ENCODE measurements at places on chromosomes 2 and 18.
A peak's percentile ranks its signal among the peaks of the same experiment; 100 is the strongest.

DNA sequence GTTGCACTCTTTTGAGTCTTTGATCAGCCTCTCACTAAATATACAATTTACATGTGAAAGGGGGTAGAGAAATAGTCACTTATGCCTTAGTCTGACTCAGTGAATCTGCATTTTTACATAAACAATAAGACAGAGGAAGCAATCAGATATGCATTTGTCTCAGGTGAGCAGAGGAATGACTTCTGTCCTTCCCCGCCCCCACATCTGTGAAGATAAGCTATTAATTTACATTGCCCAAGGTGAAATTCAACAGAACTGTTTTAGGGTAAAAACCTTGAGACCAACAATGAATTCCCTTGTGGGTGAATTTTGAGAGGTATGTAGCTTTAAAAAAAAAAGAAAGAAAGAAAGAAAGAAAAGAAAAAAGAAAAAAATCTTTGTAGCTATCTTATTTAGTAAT, 1302.9 kb upstream of the ACVR2A start:
- DNase-seq: no peak

DNA sequence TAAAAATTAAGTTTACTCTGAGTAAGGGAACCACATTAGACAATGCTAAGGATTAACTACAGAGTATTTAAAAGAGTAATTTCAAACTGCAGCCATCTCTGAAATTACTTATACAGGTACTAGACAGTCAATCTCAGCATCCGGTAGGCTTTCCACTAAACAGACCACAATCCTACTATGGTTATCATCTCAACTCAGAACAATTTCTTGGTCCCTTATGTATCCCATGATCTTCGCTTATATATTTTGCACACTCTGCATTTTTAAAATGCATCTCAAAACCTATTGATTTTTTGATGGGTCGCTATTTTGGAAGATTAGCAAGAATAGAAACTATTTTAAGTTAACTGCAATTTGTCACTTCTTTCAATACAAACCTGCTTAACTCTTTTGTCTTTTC, 1.4 kb downstream of the PPP4R1 start:
- DNase-seq: no peak

DNA sequence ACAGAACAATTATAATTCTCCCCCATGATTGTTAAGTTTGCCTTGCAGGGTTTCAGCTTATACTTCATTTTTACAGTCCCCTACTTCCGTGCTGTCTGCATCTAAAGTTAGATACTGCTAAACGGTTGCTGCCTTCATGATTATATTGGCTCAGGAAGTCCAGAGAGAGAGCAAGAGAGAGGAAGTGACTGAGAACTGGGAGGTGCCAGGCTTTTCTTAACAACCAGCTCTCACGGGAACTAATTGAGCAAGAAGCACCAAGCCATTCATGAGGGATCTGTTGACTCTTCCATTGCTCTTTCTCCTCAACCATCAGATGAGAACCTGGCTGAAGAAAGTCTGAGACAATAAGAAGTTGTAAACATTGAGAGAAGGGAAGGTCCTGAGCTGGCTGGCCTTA, 125.5 kb upstream of the SIX2 start:
- peak; percentile 5 for DNase-seq

DNA sequence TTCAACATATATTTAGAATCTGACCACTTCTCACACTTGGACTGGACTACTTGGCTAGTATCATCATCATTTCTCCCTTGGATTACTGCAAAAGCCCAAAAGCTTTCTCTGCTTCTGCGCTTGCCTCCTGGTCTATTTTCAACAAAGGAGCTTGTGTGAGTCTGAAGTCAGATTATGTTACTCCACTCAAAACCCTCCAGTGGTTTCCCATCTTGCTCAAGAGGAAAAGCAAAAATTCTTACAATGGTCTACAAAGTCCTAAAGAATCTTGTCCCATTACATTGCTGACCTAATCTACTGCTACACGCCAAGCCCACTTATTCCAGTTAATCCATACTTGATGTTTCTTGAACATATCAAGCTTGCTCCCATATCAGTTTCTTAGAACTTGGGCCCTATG, 9.6 kb downstream of the PREPL start:
- DNase-seq: no peak

- peak; percentile 54 for DNase-seq
Observed at GRCh38 chr2:228048838-228049490, 132.5 kb downstream of the SPHKAP start.

- peak; percentile 84 for DNase-seq
Observed at GRCh38 chr18:57518533-57518932, 68.0 kb downstream of the FECH start.

- DNase-seq: no peak
Observed at GRCh38 chr2:138494265-138494966, 7.2 kb upstream of the SPOPL start.

GRCh38 chr2:23673830-23674679, 252.9 kb downstream of the ATAD2B start:
- DNase-seq: peak; percentile 15

GRCh38 chr2:10305715-10306114, 3.0 kb downstream of the HPCAL1 start:
- no peak for DNase-seq

DNA sequence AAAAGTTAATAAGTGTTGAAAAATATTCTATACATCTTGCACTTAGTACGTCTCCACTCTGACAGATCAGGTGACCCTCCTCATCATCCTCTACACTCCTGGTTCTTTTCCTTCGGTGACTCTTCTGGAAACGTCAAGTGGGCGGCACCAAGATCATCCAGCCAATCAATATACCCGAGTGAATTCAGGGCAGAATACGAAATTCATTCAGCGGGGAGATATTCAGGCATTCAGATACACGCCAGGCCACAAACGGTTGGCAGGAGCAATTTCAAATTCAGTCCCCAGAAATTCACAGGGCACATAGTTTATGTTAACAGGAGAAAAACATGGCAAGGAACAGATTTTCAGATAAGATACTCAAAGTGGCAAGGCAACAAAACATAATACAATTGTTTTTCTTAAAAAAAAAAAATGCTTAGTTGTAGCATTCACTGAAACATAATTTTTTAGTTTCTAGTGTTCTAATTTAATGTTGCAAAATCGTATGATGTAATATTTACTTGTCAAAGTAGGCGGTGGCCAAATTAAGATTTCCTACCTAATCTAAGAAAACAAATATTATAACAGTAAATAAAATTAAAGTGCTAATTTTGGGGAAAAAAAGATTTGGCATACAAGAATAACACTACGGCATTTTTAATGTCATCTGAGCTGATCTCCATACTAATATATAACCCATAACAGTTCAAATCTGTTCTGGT, 4.2 kb downstream of the CLK1 start:
- DNase-seq: no peak
